ENCODE measurements at places on chromosomes 7 and 10. TPM values are rescaled to one million over a fixed set of nuclear protein-coding genes. Genes with fewer than 3 reads are reported as not detected.
A peak's percentile ranks its signal among the peaks of the same experiment; 100 is the strongest.

The MEPCE gene
- total RNA-seq, result 40.4 TPM

The PALD1 gene
- total RNA-seq, result 54.7 TPM

The SLC26A4 gene
- total RNA-seq, result 0.19 TPM

The CYP26C1 gene
- 0.30 TPM for total RNA-seq

- H3K4me3 ChIP-seq, result no peak overlapping the region
- no peaks in the 10 kb centered on the region for H3K4me1 ChIP-seq
- no peak overlapping the region for H3K27ac ChIP-seq
- H3K27me3 ChIP-seq, result no peaks in the 10 kb centered on the region
- DNase-seq, result no peak
Measured at GRCh38 chr7:52355053-52355452, 680.4 kb upstream of the POM121L12 start.

DNA sequence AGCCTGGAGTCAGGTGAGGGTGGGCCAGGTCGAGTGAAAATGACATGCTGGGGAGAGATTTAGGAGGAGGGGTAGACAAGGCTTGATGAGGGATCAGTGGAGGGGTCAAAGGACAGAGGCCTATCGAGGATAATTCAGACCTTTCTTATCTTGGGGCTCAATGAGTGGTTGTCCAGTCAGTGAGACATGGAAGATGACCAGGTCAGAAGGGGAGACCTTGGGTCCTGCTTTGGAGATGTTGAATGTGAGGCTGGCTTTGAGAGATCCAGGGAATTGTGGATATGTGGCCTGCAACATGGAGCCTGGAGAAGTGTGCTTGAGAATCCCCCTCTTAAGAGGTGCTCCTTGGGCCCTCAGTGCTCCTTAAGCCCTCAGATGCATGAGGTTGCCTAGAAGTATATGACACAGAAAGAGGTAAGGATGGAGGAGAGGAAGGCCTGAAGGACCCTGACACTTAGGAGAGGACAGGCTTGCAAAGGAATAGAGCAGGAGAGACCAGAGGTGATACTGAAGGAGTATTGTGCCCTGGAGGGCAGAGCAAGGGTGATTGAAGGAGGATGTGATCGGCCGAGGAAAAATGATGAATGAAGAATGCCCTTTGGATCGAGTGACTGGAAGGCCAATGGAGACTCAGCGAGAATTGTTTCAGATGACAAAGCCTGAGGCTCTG lies 129.8 kb upstream of the GPR26 start:
- H3K36me3 ChIP-seq, result no peaks in the 10 kb centered on the region
- no peaks in the 10 kb centered on the region for H3K4me1 ChIP-seq
- no peak overlapping the region for H3K4me3 ChIP-seq
- no peaks in the 10 kb centered on the region for H3K27me3 ChIP-seq
- no peak overlapping the region for H3K27ac ChIP-seq
- DNase-seq, result no peak

DNA sequence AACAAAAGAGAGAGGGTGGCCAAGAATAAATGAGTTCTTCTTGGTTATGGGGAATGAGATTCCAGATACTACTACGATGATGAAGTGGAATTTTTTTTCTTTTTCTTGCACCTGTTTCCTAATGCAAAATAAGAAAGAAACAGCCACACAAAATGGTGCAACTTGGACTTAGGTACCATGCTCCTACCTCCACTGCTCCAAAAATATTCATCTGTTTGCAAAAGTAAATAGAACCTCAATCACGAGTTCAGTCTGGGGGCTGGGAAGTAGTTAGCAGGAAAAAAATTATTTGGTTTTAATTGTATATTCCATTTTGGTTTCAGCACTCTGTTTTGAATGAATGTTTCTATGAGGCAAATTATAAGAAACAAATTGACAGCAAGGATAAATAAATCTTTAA lies 73.5 kb downstream of the SLC25A13 start:
- no peaks in the 10 kb centered on the region for H3K4me1 ChIP-seq
- H3K4me3 ChIP-seq, result no peak overlapping the region
- no peak overlapping the region for H3K27ac ChIP-seq
- DNase-seq, result no peak
- H3K36me3 ChIP-seq, result no peaks in the 10 kb centered on the region

DNA sequence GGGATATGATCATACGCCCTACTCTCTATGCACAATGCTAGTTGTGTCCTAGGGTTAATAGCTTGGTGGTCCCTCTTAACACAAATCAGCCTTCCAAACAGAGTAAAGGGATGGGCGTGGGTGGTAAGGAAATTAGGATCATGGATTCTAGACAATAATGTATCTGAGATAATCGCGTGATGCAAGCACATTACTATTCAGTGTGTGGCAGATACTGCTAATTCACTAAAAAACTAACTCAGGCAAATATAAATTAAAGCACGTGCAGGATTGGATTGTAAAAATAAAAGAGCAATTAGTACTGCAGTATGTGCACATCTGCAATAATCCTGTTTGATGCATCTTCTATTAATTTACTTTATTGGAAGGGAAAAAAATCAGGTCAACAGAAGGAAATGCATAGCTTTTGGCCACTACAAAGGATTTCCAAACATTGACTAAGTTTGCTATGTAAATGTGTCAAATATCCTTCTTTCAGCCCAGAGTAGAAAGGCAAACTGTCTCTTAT lies 22.0 kb downstream of the TWIST1 start:
- no peaks in the 10 kb centered on the region for H3K4me1 ChIP-seq
- H3K27me3 ChIP-seq, result no peaks in the 10 kb centered on the region
- no peak overlapping the region for H3K27ac ChIP-seq
- H3K4me3 ChIP-seq, result no peak overlapping the region
- no peaks in the 10 kb centered on the region for H3K36me3 ChIP-seq
- no peak for DNase-seq

DNA sequence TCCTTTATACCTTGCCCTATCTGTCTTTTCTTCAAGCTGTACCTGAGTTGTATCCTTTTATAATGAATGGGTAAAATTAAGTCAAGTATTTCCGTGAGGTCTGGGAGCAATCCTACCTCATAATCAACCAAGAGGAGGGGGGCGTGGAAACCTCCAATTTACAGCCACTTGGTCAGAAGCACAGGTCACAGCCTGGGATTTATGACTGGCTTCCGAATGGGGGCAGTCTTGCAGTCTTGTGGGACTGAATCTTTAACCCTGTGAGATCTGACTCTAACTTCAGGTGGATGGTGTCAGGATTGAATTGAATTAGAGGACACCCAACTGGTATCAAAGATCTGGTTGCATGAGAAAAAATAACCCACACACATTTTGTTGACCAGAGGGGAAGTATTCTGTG lies 23.5 kb upstream of the KCNMA1 start:
- H3K4me3 ChIP-seq, result peak overlapping the region; percentile 66
- H3K4me1 ChIP-seq, result peaks cover 49% of the 10 kb centered on the region
- no peaks in the 10 kb centered on the region for H3K27me3 ChIP-seq
- H3K27ac ChIP-seq, result peak overlapping the region; percentile 60
- DNase-seq, result peak; percentile 74
- H3K36me3 ChIP-seq, result no peaks in the 10 kb centered on the region

- no peak for DNase-seq
- H3K36me3 ChIP-seq, result no peaks in the 10 kb centered on the region
- H3K4me1 ChIP-seq, result no peaks in the 10 kb centered on the region
- no peak overlapping the region for H3K27ac ChIP-seq
- no peak overlapping the region for H3K4me3 ChIP-seq
Measured at GRCh38 chr7:2417981-2418481, 14.6 kb downstream of the CHST12 start.

- no peaks in the 10 kb centered on the region for H3K36me3 ChIP-seq
- H3K27ac ChIP-seq, result no peak overlapping the region
- H3K4me1 ChIP-seq, result no peaks in the 10 kb centered on the region
- H3K27me3 ChIP-seq, result no peaks in the 10 kb centered on the region
- no peak overlapping the region for H3K4me3 ChIP-seq
- DNase-seq, result no peak
Measured at GRCh38 chr10:43234471-43235041, 32.3 kb downstream of the RASGEF1A start.

DNA sequence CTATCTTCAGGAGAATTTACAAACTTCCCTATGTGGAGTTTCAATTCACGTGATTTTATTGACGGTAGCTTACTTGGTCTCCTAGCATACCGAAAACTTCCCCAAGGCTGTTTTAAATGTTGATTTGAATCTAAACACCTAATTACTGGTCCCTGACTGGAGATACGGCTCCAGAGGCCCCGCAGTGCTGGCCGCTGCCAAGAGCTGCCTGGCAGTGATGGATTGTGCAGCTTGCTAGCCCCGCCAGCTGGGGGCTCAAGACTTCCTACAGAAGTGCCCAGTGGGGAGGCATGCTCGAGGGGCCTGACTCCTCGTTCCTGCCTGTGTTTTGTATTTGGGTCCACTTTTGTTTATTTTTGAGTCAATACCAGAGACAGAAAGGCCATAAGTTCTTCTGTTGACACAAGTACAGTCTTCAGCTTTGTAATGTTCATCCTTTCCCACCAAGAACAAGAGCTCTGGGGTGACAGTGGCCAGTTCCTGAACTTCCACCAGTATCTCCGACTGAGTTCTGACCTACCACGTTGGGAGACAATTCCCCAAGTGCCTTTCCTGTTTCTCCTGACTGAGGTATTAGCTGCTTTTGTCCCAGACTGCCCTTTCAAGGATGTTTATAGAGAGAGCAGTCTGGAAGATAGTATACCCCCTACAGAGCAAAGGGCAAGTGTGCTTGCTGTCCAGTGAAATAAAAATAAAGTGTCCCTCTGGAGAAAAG lies 80.7 kb upstream of the CXCL12 start:
- H3K27me3 ChIP-seq, result no peaks in the 10 kb centered on the region
- H3K36me3 ChIP-seq, result no peaks in the 10 kb centered on the region
- H3K4me1 ChIP-seq, result no peaks in the 10 kb centered on the region
- H3K4me3 ChIP-seq, result no peak overlapping the region
- no peak for DNase-seq

DNA sequence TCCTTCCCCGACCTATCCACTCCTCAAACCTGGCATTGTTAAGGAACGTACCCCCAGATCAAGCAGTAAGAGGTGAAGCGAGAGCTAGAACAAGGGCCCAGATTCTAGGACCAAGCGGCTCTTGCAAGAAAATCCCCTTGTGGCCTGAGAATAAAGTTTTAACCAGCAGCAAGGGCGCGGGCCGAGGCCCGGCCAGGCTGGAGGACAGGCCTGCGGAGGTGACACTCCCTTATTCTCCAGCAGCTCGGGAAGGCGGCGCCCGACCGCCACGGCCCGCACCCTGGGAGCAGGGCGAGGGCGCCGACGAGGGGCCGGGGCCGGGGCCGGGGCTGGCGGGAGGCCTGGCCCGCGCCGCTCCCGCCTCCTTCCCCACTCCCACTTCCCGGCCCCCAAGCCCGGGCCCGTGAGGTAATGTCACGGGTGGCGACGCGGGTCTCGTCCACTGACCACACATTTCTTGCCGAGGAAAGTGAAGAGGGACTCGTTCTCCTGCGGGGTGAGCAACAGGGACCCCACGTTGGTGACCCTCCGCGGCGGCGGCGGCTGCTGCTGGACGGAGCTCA lies 551 bp downstream of the WASL start:
- DNase-seq, result peak; percentile 73
- peaks cover 37% of the 10 kb centered on the region for H3K4me1 ChIP-seq
- peaks cover 10% of the 10 kb centered on the region for H3K36me3 ChIP-seq
- H3K27me3 ChIP-seq, result no peaks in the 10 kb centered on the region

All from Karpas-422 (cell line).